Kidney (tissue), 22 donors: ENCODE measurements at places on chromosomes 6 and 20. TPM values are rescaled to one million over a fixed set of nuclear protein-coding genes. Genes with fewer than 3 reads are reported as not detected.

GRCh38 chr6:160882006-160882405 is 109.6 kb upstream of the MAP3K4 start:
- H3K4me3 ChIP-seq = no peak overlapping the region
- H3K4me1 ChIP-seq = no peaks in the 10 kb centered on the region
- no peak for DNase-seq
- no peaks in the 10 kb centered on the region for H3K27me3 ChIP-seq
- H3K36me3 ChIP-seq = no peaks in the 10 kb centered on the region

- H3K4me1 ChIP-seq = no peaks in the 10 kb centered on the region
- H3K4me3 ChIP-seq = no peak overlapping the region
- no peaks in the 10 kb centered on the region for H3K27me3 ChIP-seq
- H3K36me3 ChIP-seq = no peaks in the 10 kb centered on the region
- no peak overlapping the region for H3K27ac ChIP-seq
Measured at GRCh38 chr6:149007846-149008245, 261.0 kb downstream of the UST start.

Gene IRF4
- 23.7 TPM for total RNA-seq

Gene SLC17A1
- total RNA-seq = 26.3 TPM

Gene IFNGR1
- total RNA-seq = 94.3 TPM

DNA sequence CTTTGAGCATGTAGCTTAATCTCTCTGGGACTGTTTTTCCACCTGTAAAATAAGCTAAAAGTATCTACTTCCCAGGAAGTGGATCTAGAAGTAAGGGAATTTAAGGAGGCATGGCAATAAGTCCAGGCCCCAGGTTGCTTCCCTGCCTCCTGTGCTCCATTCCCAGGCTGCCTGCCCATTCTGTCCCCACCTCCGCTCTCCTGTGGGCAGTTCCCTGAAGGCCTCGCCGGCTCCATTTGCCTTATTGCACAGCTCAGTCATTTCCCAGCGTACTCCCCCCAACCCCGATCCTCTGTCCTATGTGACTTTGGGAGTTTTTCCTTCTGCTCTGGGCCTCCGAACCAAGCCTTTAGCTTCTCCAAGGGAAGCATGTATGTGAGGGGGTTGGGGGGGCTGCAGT is 4.6 kb downstream of the SLC29A1 start:
- no peak overlapping the region for H3K27ac ChIP-seq
- no peaks in the 10 kb centered on the region for H3K36me3 ChIP-seq
- no peak overlapping the region for H3K4me3 ChIP-seq
- no peak for DNase-seq
- H3K4me1 ChIP-seq = no peaks in the 10 kb centered on the region

DNA sequence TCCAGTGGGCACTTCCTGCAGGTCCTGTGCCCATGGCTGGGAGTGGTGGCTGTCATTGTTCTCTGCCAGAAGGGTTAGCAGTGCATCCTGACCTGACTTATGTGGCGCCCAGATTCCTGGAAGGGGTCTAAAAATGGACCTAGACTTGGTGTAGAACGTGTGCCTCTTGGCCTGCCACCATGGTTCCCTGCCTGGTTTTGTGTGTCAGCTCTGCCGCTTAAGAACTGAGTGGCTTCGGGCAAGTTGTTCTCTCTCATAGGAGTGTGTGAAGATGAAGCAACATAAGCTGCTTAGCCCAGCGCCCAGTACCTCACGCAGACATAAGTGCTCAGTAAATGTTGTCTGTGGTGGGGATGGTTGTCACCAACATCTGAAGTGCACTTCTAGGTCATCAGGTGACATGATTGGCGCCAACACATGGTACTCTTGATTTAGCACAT is 52.1 kb downstream of the PTPN1 start:
- no peaks in the 10 kb centered on the region for H3K27me3 ChIP-seq
- H3K36me3 ChIP-seq = peaks cover 15% of the 10 kb centered on the region
- peak overlapping the region; percentile 40 for H3K27ac ChIP-seq
- DNase-seq = no peak
- H3K4me3 ChIP-seq = no peak overlapping the region

DNA sequence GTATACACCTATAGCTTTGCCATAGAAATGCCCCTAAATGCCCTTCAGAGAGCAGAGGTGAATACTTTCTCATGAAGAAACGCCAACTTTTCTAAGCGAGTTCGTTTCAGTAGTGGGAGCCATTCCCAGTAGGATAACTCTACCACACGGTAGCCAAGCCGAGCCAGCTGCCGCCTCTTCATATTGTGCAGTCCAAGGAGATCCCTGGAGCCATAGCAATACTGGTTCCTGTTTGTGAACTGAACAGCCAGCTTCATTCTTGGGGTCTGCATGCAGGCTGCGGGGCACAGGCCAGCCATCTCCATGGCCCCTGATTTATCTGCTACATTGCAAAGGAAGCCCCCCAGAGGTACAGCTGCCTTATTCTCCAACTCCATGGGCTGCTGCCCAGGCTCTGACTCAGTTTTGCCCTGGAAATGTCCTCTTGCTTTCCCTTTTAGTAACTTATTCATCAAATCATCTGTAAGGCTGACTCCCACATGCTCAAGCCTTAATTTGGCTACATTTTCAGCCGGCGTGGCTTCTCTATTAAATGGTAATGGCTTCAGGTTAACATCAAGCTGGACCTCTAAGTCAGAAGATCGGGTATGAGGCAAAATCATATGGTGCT is 12.8 kb downstream of the FASTKD5 start:
- H3K27ac ChIP-seq = no peak overlapping the region
- H3K4me1 ChIP-seq = no peaks in the 10 kb centered on the region
- H3K27me3 ChIP-seq = no peaks in the 10 kb centered on the region
- H3K4me3 ChIP-seq = no peak overlapping the region
- H3K36me3 ChIP-seq = peaks cover 15% of the 10 kb centered on the region

DNA sequence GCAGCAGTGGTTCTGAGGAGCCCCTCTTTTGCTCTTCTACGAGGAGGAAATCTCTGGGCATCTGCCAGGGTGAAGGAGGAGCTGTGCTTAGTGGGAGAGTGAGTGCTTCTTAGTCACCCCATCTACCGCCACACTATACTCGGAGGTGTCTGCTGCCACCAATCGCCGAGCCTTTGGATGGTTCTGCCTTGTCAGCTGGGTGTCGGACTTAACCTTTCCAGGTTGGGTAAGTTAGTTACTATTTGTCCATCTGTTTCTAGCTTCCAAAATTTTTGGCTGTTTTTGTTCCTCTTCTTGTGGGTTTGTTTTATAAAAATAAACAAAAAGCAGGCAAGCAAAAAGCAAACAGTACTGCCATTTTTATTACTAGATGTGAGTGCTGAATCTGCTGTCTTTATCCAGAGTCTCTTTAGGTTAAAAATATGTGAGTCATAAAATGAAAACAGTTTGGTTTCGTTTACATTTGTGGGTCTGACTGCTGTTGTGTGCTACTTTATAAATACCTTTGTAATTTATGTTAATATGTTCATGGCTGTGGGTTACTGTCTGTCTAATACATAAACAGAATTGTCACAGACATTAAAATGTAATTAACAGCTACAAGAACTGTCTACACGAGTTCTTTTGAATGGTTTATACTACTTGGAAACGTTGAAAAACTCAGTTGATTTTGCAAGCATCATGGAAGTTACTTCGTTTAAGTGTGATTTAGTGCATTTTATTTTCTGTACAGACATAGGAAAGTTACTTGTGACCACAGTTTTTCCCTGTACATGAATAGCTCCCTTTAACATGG is 89.2 kb downstream of the ARID1B start:
- H3K27me3 ChIP-seq = no peaks in the 10 kb centered on the region
- H3K36me3 ChIP-seq = no peaks in the 10 kb centered on the region
- no peaks in the 10 kb centered on the region for H3K4me1 ChIP-seq
- H3K27ac ChIP-seq = no peak overlapping the region

DNA sequence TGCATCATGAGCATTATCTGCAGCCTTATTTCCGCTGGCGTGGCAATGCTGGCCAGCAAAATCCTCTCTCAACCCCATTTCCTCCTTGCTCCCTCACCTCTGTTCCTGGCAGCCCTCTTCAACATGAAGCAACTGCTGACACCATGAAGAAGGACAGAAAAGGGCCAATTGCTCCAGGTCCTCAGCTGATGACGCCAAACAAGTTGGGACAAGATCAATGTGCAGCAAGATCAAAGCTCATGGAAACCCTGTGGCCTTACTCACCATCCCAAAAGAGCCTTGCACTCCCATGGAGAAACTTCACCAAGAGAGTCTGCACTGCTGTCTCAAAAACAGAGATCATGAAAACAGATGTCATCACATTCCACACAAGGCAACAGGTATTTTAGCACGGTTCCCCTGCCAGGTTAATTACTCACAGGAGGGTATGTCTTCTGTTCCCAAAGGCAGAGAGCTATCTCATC is 7.4 kb downstream of the GFOD1 start:
- H3K27ac ChIP-seq = no peak overlapping the region
- no peaks in the 10 kb centered on the region for H3K4me1 ChIP-seq
- H3K27me3 ChIP-seq = peaks cover 4% of the 10 kb centered on the region
- DNase-seq = no peak

GRCh38 chr6:87180105-87180728 is 24.9 kb downstream of the ZNF292 start:
- DNase-seq = no peak
- H3K27me3 ChIP-seq = no peaks in the 10 kb centered on the region
- H3K4me1 ChIP-seq = no peaks in the 10 kb centered on the region

Gene CDYL
- total RNA-seq = 46.8 TPM

Gene FAM209B
- not detected for total RNA-seq

DNA sequence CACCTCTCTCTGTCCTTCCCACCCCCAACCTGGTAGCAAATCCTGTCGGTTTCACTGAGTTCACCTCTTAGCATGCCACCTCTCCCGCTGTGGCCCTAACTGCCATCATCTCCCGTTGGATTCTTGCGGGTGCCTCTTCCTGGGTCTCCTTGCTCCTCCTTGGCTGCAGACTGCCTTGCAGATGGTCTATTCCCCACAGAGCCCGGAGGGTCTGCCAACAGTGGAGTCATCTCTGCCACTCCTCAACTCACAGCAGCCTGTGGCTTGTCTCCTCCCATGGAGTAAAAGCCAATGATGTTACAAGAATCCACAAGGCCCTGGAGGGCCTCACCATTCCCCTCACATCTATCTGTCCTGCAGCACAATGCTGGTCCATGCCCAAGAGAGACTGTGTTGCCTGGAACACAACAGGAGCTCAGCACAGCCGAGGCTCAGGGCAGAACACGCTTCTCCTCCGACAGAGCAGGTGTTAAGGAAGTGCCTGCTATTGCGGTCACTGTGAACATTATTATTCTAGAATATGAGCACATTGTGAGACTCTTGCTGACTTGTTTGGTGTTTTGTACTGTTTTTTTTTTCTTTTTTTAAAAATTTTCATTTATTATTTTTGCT is 241.8 kb upstream of the SULF2 start:
- H3K27ac ChIP-seq = no peak overlapping the region
- no peaks in the 10 kb centered on the region for H3K27me3 ChIP-seq
- no peak overlapping the region for H3K4me3 ChIP-seq
- no peaks in the 10 kb centered on the region for H3K4me1 ChIP-seq
- no peak for DNase-seq

Gene LKAAEAR1
- 0.31 TPM for total RNA-seq
